Spleen (tissue), 13 donors: ENCODE measurements at places on chromosomes 2 and 18. TPM values are rescaled to one million over a fixed set of nuclear protein-coding genes. Genes with fewer than 3 reads are reported as not detected.

SLC23A3 gene
- total RNA-seq: 1.5 TPM

- peaks cover 11% of the 10 kb centered on the region for H3K4me1 ChIP-seq
- no peak for DNase-seq
- no peak overlapping the region for H3K4me3 ChIP-seq
- H3K36me3 ChIP-seq: no peaks in the 10 kb centered on the region
- H3K27me3 ChIP-seq: no peaks in the 10 kb centered on the region
These were observed 15.8 kb downstream of the LCT start for GRCh38 chr2:135821190-135821589.

GRCh38 chr2:190677255-190677654, 28.4 kb downstream of the NAB1 start:
- H3K4me1 ChIP-seq: peaks cover 73% of the 10 kb centered on the region
- no peak overlapping the region for H3K4me3 ChIP-seq
- no peak overlapping the region for H3K27ac ChIP-seq
- DNase-seq: no peak
- H3K27me3 ChIP-seq: no peaks in the 10 kb centered on the region
- peaks cover 29% of the 10 kb centered on the region for H3K36me3 ChIP-seq

DNA sequence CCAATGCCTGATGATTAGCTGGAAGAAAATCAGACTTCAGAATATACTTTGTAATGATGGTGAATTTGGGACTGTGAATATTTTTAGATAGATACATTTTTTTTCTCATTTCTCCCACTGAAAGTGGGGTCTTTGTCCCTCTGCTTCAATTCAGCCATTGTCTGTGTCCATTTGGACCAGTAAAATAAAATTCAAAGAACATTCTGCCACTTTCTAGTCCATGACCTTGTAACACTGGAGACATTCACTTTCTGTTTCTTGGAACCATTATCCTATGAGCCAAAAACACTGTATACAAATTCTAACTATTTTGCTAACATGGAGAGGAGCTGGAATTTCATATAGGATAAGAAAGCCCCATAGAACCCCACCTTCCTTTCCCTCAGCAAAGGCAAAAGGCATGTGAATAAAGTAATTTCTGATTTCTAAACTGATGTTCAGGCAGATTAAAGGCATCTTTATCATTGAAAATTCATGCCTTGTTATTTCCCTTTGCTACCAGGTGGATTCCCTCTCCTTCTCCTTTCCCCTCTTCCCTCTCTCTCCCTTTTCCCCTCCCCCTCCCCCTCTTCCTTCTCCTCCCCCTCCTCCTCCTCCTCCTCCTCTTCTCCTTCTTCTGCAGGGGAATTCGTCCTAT, 2010.4 kb upstream of the LRRTM1 start:
- H3K4me1 ChIP-seq: no peaks in the 10 kb centered on the region
- no peak for DNase-seq
- no peak overlapping the region for H3K27ac ChIP-seq
- no peaks in the 10 kb centered on the region for H3K36me3 ChIP-seq
- H3K4me3 ChIP-seq: no peak overlapping the region

GRCh38 chr18:2104620-2105462, 466.5 kb downstream of the METTL4 start:
- H3K27ac ChIP-seq: no peak overlapping the region
- H3K4me1 ChIP-seq: no peaks in the 10 kb centered on the region
- no peaks in the 10 kb centered on the region for H3K36me3 ChIP-seq
- peak; percentile 80 for DNase-seq
- no peaks in the 10 kb centered on the region for H3K27me3 ChIP-seq
- H3K4me3 ChIP-seq: no peak overlapping the region

- H3K4me3 ChIP-seq: no peak overlapping the region
- no peak for DNase-seq
- peaks cover 50% of the 10 kb centered on the region for H3K4me1 ChIP-seq
- no peaks in the 10 kb centered on the region for H3K27me3 ChIP-seq
- no peaks in the 10 kb centered on the region for H3K36me3 ChIP-seq
These were observed 68.6 kb upstream of the PELI1 start for GRCh38 chr2:64212801-64213321.

DNA sequence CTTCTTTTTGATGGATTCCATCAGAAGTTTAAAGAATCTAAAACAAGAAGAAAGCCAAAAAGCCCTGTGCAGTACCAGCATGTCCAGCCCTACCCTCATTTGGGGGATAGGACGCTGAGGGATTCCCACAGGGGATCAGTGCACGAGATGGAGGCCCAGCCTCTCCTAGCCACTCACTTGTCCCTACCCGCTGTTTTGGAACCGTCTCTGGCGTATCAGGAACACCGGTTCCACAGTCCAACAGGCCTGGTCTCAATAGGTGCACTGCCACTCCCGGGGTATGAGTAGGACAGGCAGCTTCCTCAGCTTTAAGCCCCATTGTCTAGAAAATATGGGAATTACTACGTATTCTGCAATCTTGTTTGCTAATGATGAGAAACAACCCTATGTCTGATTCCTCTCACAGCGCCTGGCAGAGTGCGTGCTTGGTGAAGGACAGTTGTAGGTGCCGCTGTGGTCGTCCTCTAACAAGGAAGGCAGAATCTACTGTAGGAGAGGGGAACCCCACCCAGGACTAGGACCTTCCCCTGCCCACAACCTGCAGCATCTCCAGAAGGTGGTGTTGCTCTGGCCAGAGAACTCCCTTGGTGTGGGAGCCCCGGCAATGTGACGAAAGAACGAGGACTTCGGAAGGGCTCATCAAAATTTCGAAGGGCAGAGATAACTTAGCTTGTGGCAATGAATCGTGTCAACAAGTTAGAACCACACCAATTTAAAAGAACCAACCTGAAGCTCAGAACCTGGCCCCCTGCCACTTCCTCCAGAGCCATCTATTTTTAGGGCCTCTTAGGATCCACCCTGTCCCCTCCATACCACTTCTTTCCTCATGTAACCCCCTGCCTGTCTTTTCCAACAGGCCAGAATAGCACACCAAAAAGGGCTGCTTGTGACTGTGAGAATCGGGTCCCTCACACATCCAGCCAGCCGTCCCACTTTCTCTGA, 71.7 kb downstream of the POLR1A start:
- H3K27ac ChIP-seq: peak overlapping the region; percentile 96
- H3K4me1 ChIP-seq: peaks cover 51% of the 10 kb centered on the region
- H3K4me3 ChIP-seq: no peak overlapping the region

- no peak overlapping the region for H3K27ac ChIP-seq
- DNase-seq: no peak
- peaks cover 22% of the 10 kb centered on the region for H3K36me3 ChIP-seq
- no peaks in the 10 kb centered on the region for H3K27me3 ChIP-seq
- no peaks in the 10 kb centered on the region for H3K4me1 ChIP-seq
These were observed 17.2 kb downstream of the CLK1 start for GRCh38 chr2:200847269-200847668.

GRCh38 chr2:156470975-156471583, 34.9 kb downstream of the GPD2 start:
- H3K4me1 ChIP-seq: peaks cover 41% of the 10 kb centered on the region
- H3K4me3 ChIP-seq: no peak overlapping the region
- H3K36me3 ChIP-seq: no peaks in the 10 kb centered on the region
- no peak for DNase-seq
- peak overlapping the region; percentile 63 for H3K27ac ChIP-seq
